CD8-positive, alpha-beta memory T cell (primary cell): ENCODE measurements at places on chromosomes 16 and 17. TPM values are rescaled to one million over a fixed set of nuclear protein-coding genes. Genes with fewer than 3 reads are reported as not detected.

- no peak for DNase-seq
Measured at GRCh38 chr16:20897253-20897897, 2.8 kb downstream of the DCUN1D3 start.

DNA sequence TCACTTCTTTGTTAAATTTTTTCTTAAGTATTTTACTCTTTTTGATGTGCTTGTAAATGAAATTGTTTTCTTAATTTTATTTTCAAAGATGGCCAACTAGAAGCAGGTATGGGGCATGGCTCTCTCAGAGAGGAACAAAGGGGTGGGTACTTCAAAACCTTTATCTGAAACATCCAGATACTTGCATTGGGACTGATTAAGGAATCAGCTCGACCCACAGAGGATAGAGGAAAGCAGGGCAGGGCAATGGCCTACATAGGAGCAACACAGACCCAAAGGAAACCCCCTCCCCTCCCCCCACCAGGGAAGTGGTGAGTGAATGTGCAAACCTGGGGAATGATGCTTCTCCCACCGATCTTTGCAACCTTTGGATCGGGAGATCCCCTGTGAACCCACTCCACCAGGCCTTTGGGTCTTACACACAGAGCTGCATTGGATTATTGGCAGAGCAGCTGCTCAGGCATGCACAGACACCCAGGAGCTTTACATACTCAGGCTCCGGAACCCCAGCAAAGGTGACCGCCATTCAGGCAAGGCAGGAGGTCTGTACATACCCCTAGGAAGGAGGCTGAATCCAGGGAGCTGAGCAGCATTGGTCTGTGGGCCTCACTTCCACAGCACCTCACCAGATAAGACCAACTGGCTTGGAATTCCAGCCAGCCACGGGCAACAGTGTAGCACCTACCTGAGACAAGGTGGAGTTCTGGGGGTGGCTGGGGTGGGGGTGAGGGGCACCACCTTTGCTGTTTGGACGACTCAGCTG lies 3.0 kb upstream of the CCR7 start:
- DNase-seq, result no peak

DNA sequence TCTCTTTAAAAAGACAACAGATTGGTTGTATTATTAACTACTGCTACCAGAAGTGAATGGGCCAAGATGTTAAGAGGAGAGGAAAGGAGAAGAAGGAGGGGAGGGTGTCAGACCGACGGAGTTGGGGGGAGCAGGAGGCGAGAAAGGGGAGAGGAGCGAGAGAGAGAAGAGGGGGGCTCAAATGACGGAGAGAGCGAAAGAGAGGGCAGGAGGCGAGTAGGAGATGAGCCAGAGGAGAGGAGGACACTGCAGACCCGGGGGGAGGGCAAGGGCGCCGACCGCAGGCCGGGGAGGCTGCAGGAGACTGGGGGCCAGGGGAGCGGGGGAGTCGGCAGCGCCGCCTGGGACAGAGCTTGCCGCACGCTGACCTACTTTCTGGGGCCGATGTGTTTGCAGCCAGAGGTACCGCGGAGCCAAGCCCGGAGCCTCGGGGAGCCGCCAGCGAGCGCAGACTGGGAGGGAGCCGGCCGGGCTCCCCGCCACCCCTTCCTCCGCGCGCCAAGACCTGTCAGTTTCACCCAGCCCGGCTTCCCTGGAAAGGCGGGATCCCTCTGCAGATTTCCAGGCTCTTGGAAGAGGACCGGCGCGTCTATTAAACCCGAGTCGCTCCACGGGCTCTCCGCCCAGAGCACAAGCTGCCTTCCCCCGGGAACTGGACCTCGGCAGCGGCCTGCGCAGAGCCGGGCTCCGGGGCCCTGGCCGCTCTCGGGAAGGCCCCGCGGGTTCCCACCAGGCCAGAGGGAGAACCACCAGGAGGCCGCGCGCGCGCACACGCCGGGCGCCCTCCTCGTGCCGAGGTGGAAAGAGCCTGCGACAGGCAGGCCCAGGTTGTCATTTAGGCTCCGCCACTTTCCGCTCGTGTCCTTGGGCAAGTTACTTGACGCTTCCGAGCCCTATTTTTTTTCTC lies 74.6 kb downstream of the CMC2 start:
- DNase-seq, result peak; percentile 49

DNA sequence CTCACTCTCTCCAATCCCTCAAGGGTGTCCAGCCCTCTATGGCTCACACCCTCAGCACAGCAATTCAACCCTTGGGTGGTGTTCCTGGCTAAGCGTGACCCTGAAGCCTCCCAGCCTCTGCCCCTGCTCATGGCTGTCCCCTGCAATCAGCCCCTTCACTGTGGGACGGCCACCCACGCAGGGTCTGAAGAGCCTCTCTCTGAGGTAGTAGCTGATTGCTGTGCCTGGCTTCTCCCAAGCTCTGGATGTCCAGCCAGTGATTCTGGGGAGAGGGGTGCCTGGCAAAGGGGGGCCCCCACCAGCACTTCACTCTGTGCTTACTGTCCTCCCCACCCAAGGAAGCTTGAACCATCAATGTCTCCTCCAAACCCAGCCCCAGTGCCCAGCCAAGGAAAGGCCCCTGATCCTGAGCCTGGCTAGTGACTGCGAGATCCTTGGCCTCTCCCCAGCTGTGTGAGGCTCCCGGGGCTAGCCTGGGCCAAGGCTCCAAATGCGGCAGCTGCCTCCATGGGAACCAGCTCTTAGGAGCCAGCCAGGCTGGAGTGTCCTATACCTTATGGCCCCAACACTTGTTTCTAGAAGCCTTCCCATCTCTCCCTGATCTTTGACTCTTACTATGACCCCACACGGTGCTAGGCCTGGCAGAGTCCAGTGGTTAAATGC lies 9.9 kb downstream of the MTSS2 start:
- peak; percentile 25 for DNase-seq

DNA sequence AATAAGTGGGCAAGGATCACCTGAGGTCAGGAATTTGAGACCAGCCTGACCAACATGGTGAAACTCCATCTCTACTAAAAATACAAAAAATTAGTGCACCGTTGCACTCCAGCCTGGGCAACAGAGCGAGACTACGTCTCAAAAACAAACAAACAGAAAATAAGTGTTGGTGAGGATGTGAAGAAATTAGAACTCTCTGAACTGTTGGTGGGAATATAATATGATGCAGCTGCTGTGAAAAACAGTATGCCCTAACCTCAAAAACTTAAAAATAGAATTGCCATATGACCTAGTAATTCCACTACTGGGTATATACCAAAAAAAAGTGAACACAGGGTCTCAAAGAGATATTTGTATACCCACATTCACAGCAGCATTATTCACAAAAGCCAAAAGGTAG lies 26.1 kb downstream of the GLG1 start:
- DNase-seq, result no peak

- no peak for DNase-seq
Measured at GRCh38 chr17:52390422-52390821, 231.9 kb upstream of the CA10 start.

- DNase-seq, result no peak
Measured at GRCh38 chr16:19365486-19365885, 52.2 kb upstream of the TMC5 start.

DNA sequence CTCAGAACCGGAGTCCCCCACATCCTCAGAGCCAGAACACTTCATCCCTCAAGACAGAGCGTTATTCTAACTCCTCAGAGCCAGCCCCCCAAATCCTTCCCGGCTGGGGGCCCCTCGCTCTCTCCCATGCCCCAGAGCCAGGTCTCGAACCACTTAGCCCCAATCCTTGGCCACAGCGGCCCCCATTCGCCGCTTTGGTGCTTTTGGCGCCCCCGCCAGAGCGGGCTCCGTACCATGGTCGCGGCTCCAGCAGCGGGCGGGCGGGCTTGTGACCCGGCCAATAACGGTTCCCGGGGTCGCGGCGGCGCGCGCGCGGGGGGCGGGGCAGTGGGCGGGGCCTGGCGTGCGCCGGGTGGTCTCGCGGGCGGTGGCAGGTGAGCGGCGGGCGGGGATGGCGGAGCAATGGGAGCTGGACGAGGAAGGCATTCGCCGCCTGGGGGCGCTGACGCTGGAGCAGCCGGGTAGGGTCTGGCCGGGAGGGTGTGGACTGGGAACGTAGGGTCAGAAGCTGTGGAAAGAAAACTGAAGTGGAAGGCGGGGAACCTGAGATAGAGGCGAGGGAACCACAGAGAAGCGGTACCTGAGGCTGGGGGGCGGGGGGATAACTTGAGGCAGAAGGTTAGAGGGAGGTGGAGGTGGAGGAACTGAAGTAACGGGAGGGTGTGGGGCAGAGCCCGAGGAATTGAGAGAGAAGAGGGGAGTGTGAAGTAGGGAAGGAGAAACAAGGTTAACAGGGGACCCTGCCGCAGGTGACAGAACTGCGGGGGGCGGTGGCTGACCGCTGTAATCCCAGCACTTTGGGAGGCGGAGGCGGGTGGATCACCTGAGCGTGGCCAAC lies at the start of the genes KCTD19 and LRRC36:
KCTD19 (minus strand) TSS at position 270 of the 838 bp plus-strand sequence; CDS start at position 236, 34 bp downstream.
LRRC36 (plus strand) TSS at position 344 of the 838 bp plus-strand sequence; CDS start at position 392, 48 bp downstream.
- peak; percentile 56 for DNase-seq

GRCh38 chr17:11608396-11608795 lies 10.1 kb downstream of the DNAH9 start:
- no peak for DNase-seq

DNA sequence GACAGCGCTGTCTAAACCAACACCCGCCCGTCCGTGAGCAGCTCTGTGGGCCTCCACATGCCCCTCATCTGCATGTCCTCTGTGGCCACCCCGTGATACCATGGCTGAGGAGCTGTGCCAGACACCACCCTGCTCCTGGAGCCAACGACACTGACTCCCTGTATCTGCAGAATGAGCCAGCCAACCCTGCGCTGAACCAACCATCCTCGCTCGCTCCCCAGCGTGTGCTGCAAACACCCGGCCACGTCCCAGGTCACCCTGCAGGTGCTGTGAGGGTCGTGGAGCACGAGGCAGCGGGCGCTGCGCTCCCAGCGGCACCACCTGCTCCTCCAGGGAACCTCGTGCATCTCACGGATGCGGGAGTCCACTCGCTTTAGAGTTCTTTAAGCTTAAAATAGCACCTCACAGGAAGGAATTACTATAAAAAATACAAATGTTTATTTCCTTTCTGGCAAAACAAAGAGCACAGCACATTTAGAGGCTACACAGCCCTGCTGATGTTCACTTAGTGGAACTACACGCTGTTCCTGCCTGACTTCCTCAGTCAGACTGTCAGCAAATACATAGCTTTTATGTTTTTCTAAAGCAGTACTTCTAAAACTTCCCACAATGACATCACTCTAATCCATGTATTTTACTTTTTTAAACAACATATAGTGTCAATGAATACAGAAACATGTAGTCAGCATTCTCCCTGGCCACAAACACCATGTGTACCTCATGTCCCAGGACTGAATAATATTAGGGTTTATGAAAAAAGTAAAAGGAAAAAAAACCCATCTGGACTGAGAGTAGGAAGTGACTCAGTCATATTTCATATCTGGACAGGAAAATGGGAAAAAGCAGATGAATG lies 43.5 kb downstream of the MAP1LC3B start:
- DNase-seq, result no peak

- peak; percentile 2 for DNase-seq
Measured at GRCh38 chr16:78925083-78925767, 675.3 kb downstream of the MAF start.

GRCh38 chr16:34078691-34079090 lies 619.3 kb downstream of the TP53TG3F start:
- DNase-seq, result no peak

- DNase-seq, result no peak
Measured at GRCh38 chr16:66426112-66427035, 721 bp upstream of the BEAN1 start.

DNA sequence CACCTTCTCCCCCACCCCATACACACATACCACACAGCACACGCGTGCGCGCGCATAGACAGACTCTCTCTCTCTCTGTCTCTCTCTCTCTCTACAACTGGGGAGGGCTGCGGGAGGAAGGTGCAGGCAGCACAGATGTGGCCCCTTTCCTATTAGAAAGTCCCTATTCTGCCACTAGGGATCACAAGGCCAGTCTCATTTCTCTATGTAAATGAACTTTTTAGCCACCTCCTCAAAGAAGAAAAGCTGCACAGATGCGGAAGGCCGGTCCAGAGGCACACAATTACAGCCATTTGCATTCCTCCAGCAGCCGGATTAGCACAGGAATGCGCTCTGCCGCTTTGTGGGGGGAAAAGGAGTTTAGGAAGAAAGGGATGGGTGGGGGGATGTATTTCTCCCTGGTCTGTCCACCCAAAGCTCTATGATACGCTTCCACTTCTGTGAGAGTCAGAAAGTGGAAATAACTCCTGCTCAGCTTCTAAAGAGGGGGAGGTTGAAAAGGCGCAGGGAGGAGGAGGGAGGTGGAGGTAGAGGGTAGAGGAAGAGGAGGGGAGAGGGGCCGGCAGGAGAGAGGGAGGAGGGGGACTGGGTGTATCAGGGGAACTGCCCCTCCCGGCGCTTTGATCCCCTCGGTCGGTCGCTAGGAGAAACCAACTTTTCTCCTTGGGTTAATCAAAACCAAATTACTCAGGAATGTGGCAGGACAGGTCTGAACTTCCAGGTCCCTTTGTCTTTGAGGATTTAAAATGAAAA lies 11.7 kb downstream of the ZFHX3 start:
- no peak for DNase-seq

DNA sequence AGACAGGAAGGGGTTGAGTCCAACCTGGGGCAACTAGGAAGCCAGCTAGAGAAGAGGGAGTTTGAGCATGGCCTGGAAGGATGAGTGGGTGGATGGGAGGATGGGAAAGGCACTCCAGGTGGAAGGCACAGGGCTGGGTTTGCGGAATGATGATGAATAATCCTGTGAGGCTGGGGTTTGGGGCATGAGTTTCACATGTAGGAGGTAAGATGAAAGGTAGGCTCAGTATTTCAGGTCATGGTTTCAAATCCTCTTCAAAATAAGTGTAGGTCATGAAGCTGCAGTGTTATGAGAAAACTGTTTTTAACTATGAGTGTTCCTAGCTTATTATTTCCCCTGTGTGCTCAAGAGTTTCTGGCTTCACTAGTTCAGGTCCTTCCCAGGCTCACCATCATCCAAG lies 130.3 kb downstream of the SKAP1 start:
- no peak for DNase-seq

- no peak for DNase-seq
Measured at GRCh38 chr17:73184136-73184993, 8.5 kb upstream of the COG1 start.

Gene DNAH17
- not detected for total RNA-seq

Gene PMFBP1
- total RNA-seq, result 0.15 TPM

Gene PABPN1L
- total RNA-seq, result not detected

Gene KRTAP4-4
- total RNA-seq, result not detected

Gene CBLN1
- not detected for total RNA-seq

Gene EME1
- total RNA-seq, result 23.6 TPM

Gene TMC7
- total RNA-seq, result not detected

Gene CSHL1
- total RNA-seq, result not detected

Gene GSG1L
- 0.18 TPM for total RNA-seq
